ENCODE measurements at places on chromosomes 4 and X.

- no peak for DNase-seq
Observed at GRCh38 chr4:903066-904046, 28.8 kb downstream of the GAK start.

DNA sequence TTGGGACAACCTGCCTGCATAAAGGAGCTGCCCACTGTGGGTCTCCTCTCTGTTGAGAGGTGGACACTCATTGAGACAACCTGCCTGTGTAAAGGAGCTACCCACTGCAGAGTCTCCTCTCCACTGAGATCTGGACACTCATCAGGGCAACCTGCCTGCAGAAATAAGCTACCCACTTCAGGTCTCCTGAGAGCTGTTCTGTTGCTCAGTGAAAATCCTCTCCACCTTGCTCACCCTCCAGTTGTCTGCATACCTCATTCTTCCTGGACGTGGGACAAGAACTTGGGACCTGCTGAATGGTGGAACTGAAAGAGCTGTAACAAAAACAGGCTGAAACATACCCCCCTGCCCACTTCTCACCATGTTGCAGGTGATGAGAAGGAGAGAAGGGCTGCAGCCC is 59.9 kb upstream of the CDKN2AIP start:
- DNase-seq = no peak

DNA sequence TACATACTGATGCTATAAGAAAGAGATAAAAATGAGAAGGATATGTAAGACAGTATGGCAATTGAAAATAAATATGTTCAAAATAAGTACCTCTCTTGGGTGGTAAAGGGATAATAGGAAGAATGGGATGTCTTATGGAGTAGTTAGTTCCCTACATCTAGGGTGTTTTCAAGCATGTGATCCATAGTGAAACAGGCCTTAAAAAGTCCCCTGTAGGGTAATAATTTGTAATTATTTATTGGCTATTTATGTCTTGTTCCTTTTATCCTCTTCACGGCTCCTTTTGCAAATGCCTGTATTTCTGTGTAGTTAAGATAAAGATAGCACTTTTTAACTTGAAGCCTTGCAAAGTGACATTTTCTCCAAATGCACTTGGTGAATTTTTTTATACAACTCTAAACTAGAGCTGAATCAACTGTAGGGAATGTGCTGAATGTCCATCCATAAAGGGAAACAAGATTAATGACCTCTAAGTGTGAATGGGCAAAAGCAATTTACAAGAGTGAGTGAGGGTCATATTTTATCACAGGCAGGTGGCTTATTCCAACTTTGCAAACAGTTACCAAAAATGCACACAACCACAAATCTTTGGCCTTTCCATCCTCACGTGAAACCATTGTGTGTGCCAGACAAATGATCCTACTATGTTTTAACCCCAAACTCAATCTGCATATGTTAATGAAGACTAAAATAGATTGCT is 299.0 kb downstream of the KCNIP4 start:
- no peak for DNase-seq

DNA sequence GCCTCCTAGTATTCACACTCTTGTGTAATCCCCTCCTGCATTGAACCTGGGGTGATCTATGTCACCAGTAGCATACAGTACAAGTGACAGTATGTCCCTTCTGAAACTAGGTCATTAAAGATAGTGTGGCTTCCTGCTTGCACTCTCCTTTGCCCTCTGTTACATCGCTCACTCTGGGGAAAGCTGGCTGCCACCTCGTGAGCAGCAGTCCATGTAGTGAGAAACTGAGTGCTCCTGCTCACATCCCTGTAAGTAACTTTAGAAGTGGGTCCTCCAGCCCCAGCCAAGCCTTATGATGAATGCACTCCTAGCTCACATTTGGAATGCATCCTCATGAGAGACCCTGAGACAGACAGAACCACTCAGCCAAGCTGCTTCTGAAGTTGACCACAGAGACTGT is 89.8 kb upstream of the TNIP3 start:
- DNase-seq = no peak

GRCh38 chr4:106140601-106141000 is 175.4 kb downstream of the TBCK start:
- DNase-seq = no peak

- DNase-seq = no peak
Observed at GRCh38 chr4:86091201-86091600, 268.7 kb downstream of the MAPK10 start.

DNA sequence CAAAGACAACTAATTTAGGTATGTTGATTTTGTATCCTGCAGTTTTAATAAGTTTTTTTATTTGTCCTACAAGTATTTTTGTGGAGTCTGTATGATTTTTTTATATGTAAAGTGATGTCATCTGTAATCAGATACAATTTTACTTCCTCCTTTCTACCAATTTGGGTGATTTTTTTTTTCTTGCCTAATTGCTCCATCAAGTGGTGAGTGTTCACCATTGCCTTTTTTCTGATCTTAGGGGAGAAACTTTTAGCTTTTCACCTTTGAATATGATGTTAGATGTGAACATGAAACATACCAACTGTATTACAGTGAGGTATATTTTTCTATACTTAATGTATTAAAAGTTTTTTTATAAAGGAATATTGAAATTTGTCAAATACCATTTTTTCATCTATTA is 362.3 kb downstream of the PABPC4L start:
- no peak for DNase-seq

GRCh38 chr4:152389359-152389758 is 146.5 kb downstream of the FBXW7 start:
- no peak for DNase-seq
